Islet precursor cell (in vitro differentiated cells): ENCODE measurements at places on chromosomes 7 and 10.

GRCh38 chr10:31851216-31851615 lies 77.4 kb downstream of the ARHGAP12 start:
- no peak for DNase-seq

- DNase-seq = no peak
Observed at GRCh38 chr10:102267748-102268147, 22.4 kb downstream of the GBF1 start.

DNA sequence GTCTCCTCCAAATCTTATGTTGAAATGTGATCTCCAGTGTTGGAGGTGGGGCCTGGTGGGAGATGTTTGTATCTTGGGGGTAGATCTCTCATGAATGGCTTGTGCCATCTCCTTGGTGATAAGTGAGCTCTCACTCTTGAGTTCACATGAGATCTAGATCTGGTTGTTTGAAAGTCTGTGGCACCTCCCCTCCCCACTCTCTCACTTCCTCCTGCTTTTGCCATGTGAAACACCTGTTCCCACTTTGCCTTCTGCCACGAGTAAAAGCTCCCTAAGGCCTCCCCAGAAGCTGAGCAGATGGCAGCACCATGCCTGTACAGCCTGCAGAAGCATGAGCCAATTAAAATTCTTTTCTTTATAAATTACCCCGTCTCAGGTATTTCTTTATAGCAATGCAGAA lies 23.5 kb downstream of the TMEM229A start:
- DNase-seq = no peak

DNA sequence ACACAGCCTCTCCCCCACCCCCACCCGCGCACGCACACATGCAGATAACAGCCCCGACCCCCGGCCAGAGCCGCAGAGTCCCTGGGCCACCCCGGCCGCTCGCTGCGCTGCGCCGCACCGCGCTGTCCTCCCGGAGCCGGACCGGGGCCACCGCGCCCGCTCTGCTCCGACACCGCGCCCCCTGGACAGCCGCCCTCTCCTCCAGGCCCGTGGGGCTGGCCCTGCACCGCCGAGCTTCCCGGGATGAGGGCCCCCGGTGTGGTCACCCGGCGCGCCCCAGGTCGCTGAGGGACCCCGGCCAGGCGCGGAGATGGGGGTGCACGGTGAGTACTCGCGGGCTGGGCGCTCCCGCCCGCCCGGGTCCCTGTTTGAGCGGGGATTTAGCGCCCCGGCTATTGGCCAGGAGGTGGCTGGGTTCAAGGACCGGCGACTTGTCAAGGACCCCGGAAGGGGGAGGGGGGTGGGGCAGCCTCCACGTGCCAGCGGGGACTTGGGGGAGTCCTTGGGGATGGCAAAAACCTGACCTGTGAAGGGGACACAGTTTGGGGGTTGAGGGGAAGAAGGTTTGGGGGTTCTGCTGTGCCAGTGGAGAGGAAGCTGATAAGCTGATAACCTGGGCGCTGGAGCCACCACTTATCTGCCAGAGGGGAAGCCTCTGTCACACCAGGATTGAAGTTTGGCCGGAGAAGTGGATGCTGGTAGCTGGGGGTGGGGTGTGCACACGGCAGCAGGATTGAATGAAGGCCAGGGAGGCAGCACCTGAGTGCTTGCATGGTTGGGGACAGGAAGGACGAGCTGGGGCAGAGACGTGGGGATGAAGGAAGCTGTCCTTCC lies 620 bp downstream of the EPO start:
- no peak for DNase-seq
